ENCODE measurements at places on chromosomes 16 and 17.

GRCh38 chr17:27577121-27577761 lies 53.7 kb upstream of the LGALS9 start:
- DNase-seq: no peak

DNA sequence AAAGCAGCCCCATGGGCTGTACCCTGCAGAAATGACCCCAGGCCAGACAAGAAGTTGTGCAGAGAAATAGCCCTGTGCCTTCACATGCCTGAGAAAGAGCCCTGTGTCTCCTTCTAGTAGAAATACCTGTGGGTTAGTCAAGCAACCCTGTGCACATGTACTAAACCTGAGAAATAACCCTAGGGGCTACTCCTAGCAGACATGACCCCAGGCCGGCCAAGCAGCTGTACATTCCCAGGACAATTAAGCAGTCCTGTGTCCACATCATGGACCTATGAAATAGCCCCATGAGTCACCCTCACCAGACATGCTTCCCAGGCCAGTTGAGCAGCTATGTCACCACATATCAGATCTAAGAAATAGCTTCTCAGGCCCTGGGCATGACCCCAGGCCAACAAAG lies 519.7 kb upstream of the CA10 start:
- DNase-seq: no peak

GRCh38 chr16:67137605-67138004 lies 13.2 kb downstream of the B3GNT9 start:
- DNase-seq: no peak

GRCh38 chr16:78024159-78024558 lies 1.8 kb downstream of the CLEC3A start:
- DNase-seq: no peak

DNA sequence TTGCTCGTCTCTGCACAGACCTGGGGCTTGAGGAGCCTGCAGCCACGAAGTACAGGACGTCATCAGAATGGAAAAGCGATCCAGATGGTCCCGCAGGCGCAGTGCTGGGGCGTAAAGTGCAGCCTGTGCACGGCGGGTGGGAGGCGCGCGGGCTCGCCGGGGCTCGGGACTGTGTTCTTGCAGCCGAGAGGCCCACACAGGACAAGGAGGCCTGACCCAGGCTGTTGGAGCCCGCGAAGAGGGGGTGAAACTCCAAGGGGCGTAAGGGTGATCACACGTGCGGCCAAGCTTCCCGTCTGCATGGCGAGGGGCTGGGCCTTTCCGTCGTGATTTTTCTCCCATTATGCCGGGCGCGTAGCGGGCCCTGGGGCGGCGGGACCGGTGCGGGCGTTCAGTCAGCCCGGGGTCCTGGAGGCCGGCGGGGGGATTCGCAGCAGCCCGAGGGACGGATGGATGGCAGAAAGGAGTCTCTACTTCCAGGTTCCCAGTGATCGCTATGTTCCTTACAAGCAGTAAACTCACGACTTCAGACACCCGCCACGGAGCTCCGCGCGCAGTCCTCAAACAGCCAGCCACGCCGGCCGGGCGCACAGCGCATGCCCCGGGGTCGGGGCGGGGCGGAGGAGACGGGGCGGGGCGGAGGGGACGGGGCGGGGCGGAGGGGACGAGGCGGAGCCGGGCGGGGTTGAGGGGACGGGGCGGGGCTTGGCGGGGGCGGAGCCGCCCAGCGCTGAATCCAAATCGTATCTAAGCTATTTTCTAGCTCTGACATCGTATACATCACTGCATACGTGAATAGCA lies 141.0 kb upstream of the KCNJ18 start:
- peak; percentile 17 for DNase-seq

DNA sequence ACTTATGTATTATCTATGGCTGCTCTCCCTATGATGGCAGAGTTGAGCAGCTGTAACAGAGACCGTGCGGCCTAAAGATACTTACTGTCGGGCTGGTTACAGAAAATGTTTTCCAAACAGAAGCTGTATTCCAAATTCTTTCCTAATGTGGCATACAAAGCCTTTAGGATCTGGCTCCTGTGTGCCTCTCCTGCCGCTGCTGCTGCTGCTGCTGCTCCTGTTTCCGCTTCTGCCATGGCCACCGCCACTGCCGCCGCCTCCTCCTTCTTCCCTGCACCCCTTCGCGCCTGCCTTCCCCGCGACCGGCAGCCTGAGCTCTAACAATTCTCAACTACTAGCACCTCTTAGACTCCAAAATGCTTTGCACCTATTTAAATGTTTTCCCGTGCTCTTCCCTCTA lies 263.9 kb upstream of the TBX2 start:
- no peak for DNase-seq

All from CMK (cell line).